NCI-H345 (cell line): ENCODE measurements at places on chromosomes 7 and 10.

- no peak for DNase-seq
Observed at GRCh38 chr7:142885311-142886230, at the start of gene TRPV6. TSS of gene TRPV6 (minus strand) at chr7:142885745.

DNA sequence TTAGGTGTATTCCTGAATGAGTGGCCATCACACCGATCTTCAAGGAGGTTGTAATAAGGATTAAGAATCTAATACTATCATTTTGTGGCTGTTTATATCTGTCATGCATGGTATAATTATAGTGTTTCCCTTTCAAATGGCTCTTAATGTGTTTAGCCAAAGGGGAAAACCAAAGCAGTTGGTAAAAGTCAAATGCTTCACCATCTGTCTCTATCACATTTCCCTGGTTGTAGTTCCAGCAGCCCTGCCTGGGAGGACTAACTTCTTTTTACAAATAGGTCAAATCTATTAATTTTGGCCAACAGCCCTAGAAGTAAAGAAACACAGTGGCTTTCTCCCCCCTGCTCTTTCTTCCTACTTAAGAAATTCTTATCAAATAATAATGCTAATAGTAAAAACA, 56.7 kb downstream of the ZNF365 start:
- DNase-seq = no peak

GRCh38 chr7:65832281-65832680, 40.6 kb upstream of the VKORC1L1 start:
- no peak for DNase-seq

DNA sequence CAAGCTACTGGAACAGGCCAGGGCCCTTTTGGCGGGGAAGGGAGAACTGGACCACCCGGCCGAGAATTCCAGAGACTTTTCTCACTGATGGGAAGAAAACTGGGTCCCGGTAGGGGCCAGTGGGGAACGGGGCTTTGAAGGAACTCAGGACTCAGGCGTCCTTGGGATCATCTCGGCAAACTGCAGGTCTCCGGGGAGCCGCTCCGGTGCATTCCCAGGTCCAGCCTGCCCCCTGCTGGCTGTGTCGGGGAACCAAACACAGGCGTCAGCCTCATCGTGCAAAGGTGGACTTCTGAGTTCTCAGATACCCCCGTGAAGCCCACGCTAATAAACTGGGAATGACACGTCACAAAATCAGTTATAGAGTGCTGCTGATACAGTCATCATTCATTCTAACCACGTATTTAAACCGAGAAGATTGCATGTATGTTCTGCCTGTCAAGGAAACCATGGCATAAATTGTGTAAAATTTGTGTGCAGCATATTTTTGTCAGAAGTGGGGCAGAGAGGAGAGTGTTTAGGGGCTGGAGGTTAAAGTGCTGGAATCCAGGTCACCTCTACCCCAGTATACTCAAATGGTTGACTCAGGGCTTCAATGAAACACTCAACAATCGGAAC, 76.1 kb upstream of the CPXM2 start:
- DNase-seq = peak; percentile 45

DNA sequence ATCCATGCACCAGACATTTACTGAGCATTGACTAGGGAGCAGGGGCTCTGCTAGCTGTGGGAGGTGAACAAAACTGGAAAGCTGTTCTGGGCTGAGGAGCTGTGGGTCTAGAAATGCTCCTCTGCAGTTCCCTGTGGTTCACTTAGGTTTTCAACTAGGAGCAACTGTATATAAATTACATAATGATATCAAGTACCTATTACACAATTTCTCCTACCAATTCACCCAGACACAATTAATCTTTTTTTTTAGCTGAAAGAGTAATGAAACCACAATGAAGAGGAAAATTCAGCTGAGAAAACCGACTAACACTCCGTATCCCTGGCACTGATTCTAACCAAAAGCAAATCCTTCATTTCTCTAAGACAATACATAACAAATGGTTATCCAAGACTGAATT, 39.4 kb downstream of the COL28A1 start:
- no peak for DNase-seq

- DNase-seq = no peak
Observed at GRCh38 chr7:101527844-101528667, 101.0 kb downstream of the MYL10 start.

DNA sequence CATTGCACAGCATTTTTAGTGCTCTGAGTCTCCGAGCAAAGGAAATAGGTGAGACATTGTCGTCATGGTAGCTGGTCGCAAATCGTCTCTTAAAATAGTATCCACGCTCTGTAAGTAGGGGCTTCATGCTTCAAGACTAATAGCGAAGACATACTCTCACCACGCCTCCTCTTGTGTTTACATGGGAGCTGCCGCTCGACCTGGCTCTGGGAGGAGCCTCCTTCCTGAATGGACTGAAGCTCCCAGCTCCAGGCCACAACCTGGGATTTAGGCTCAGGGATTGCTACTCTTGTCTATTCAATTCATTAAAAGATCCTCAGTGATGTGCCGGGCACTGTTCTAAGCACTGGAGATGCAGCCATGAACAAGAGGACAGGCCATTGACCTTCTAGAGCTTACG, 196.1 kb upstream of the GALNT17 start:
- no peak for DNase-seq

- no peak for DNase-seq
Observed at GRCh38 chr7:1401011-1401410, 58.3 kb downstream of the MICALL2 start.

- DNase-seq = no peak
Observed at GRCh38 chr7:96503597-96503996, 181.7 kb upstream of the SLC25A13 start.

DNA sequence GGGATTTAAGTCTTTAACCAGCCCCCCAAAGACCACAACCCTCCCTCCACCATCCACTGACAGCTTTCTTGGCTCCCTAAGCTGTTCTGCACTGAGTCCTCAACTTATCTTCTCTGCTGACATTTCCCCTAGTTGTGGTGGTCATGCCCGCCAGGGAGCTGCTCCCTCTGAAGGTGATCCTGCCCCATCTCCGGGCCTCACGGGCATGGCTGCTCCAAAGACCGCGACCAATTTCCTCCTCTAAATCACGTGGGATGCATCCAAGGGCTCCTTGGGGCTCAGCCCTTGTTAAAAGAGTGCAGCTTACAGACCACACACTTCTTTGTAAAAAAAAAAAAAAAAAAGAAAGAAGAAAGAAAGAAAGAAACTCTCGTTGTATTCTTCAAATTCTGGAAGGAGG, 27.1 kb upstream of the KLF6 start:
- no peak for DNase-seq

DNA sequence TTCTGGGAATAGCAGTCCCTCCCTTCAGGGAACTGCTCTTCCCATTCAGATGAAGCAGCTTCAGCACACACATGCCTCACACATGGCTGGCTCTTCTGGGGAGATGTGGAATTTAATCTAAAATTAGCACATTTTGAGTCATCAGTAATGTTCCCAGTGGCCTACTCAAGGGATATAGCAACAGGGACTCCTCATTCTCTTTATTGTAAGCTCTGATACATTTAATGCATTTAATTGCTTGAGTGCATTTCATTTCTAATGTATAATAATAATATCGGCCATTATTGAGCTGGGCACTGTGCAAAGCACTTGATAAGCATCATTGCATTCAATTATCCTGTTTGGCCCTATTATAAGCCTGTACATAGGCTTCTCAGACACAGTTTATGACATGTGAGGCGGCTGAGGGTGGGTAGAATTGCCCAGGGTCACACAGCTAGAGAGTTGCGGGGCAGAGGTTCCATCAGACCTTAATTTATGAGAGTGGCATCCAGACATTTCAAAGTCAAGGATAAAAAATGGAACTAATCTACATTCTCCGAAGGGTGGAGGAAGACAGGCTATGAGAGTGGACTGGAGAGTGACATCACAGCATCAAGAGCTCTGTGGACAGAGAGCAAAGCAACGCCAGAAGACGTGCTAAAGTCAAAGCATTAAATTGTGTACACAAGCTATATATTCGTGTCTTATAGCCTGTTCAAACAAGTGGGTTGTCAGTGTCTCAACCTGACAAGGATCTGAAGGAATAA, 76.8 kb downstream of the LANCL2 start:
- DNase-seq = no peak

- no peak for DNase-seq
Observed at GRCh38 chr10:20596911-20597310, 300.2 kb downstream of the NEBL start.

- no peak for DNase-seq
Observed at GRCh38 chr10:78139341-78139740, 105.7 kb downstream of the RPS24 start.

- DNase-seq = no peak
Observed at GRCh38 chr10:43594944-43595589, 11.2 kb upstream of the ZNF485 start.

DNA sequence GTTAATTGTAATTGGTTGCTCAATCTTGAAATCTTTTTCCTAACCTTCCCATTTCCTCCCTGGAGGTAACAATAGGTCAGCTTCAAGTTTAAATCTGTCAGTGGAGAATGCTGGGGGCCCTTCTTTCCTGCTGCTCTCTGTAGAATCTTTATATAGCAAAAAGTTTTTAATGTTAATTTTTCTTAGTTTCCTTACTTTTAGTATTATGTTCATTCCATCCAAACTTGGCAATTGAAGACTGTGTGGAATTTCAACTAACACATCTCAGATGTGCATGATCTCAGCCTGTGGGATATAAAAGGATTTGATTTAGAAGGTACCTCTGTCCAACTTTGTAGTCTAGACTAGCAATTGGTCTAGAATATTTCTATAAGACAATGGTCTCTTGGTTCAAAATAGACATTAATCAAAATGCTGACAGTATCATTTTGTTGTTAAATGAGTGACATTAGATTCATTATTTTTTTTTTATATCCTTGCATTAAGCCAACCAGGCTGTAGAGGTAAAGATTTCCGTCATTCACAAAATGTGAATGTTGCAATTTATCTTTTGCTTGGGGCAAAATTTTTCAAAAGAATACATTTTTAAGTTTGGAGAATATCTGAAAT, 100.4 kb upstream of the SEMA3A start:
- DNase-seq = no peak

DNA sequence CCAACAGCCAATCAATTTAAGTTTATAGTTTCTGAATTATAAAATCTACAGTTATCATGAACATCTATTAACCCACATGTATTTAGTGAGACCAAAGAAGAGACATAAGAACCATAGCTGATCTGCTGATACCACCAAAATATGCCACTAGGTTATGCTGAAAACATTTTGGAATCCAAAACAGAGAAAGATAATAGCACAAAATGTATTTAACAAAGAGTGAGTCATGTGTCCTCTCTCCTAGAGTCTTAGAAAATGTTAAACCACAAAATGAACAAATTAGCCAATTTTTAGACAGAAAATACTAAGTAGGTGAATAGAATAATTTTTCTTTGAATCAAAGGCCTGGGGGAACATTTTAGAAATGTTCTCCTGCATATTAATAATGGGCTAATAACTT, 527.5 kb downstream of the GPAM start:
- no peak for DNase-seq

GRCh38 chr10:90712529-90712928, 145.3 kb downstream of the HTR7 start:
- DNase-seq = no peak

DNA sequence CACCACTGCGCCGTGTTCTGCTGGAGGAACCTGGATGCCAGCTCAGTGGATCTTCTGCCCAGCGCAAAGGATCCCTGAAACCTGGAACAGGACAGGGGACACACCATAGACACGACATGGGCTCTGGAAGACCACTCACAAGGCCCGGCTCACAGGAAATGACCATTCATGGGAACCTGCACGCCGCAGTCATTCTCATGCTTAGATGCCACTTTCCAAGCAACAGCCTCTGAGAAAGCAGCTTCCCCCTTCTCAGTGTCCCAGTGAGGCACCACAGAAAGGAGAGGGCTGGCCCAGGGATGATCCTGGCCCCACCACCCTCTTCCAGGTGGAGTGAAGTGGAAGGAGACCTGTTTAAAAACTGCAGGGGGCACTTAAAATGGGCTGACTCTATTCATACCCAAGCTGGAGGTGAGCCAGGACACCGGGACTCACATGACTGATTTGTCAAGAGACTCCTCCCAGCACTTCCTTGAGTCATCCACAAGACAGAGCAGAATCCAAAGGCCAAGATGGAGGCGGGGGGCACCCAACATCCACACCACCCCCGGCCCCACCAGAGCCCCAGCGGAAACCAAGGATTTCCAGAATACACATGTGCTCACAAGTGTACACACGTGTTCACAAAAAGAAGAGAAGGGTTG, 11.2 kb downstream of the CTBP2 start:
- peak; percentile 88 for DNase-seq

DNA sequence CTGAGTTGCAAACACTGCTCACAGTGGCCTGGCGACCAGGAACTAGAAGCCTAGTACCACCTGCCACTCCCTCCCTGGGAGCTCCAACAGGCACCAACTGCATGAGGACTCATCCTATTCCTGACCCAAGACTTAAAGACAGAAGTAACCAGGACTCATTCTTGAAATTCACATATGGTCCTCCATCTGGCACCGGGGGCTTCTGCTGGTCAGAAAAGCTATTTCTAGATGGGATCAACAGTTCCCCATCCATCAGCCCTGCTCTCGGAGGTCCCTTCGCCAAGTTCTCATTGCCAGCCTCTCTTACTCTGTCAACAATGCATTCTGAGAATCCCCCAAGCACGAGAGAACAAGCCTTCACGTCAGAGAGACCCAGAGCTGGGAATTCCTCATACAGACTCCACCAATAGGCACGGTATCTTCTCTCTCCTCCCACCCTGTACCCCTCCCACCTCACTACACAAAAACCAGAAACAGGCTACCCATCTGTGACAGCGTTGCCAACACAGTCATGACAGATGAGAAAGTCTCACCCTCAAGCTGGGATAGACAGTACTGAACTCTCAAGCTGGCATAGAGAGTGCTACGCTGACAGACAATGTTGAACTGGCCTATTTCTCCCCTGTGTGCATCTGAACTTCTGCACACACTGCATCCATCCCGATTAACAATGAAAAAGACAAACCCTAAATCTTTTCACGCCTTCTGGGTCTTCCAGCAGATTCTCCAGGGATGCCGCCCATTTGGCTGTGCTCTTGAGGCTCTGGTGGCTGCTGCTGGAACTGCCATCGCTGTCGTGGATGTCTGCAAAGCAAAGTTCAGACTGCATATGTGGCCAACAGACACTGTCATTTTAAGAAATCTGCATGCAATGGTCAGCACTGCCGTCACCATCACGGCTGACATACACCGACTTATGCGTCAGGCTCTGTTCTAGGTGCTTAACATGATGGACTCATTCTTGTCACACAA, 15.6 kb downstream of the RGS10 start:
- DNase-seq = no peak

- no peak for DNase-seq
Observed at GRCh38 chr10:42926843-42927242, 144.2 kb downstream of the BMS1 start.

GRCh38 chr10:14552015-14552414, 221.3 kb upstream of the FRMD4A start:
- no peak for DNase-seq
